ENCODE measurements at places on chromosomes 7 and 10. TPM values are rescaled to one million over a fixed set of nuclear protein-coding genes. Genes with fewer than 3 reads are reported as not detected.

The TRIM73 gene
- polyA plus RNA-seq: 2.3 TPM

The GPR15LG gene
- polyA plus RNA-seq: not detected

The KDM7A gene
- polyA plus RNA-seq: 5.5 TPM

The CABCOCO1 gene
- polyA plus RNA-seq: 2.3 TPM

The CHST15 gene
- 6.0 TPM for polyA plus RNA-seq

The UNC5B gene
- polyA plus RNA-seq: 31.8 TPM

All from brain (organoid and tissue), 16 donors.